Stimulated activated CD4-positive, alpha-beta T cell treated with anti-CD3 and anti-CD28 coated beads, Interleukin-15, amount 100 ng/mL, for 1 hour (primary cell): ENCODE measurements at places on chromosomes 5 and 9.

- no peak for DNase-seq
Observed at GRCh38 chr9:76744336-76744735, 19.9 kb upstream of the PCA3 start.

- DNase-seq = no peak
Observed at GRCh38 chr9:2418619-2419018, 203.0 kb upstream of the VLDLR start.

GRCh38 chr5:54186912-54187445, 123.4 kb downstream of the ARL15 start:
- no peak for DNase-seq

- DNase-seq = no peak
Observed at GRCh38 chr5:154698763-154699162, 56.4 kb upstream of the LARP1 start.

DNA sequence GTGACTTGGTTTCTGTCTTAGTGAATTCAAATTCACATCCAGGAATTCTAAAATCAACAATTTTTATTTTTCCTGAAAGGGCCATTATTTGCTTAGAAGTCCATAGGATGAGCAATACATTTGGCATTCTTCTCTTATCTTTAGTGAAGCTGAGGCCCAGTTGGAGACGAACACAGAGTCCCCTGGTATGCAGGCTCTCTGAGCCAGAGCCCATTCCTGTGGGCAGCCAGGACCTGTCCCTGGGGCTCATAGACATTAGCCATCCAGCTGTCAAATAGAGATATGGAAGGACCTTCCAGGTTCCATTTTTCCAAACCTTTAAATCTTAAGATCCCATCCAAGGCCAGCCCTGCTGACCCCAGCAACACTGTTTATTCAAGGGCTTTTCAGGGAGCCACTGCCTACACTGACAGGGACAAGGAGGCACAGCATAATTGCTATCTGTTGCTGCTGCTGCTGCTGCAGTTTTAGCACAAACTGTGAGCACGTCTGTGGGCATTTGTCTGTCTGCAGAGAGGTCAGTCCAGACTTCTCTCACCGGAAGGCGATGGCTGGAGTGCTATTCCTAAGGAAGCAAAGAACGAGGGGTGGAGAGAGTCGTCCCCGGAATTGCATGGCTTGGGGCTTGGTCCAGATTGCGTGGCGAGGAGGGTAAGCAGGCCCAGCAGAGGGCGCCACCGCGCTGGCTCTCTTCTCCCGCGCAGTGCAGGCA, 639.0 kb downstream of the CCDC171 start:
- no peak for DNase-seq
